ENCODE measurements at places on chromosomes 12 and 14. TPM values are rescaled to one million over a fixed set of nuclear protein-coding genes. Genes with fewer than 3 reads are reported as not detected.

- no peak for DNase-seq
These were observed 2.0 kb downstream of the RAN start for GRCh38 chr12:130873825-130874224.

DNA sequence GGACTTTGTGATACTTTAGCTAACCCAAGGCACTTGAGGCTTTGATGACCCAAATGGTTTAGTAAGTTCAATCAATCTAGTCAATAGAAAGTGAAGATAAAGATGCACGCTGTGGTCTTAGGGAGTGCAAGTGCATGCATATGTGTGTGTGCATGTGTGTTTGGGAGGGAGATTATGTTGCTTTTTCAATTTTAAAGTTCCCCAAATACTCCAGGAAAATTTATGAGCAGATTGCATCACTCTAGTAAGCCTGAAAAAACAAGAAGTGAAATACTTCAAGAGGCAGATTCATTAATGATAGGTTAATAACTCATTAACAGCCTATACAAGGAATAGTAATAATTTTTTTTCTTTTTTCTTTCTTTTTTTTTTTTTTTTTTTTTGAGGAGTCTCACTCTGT is 12.4 kb upstream of the SIX1 start:
- DNase-seq = no peak

DNA sequence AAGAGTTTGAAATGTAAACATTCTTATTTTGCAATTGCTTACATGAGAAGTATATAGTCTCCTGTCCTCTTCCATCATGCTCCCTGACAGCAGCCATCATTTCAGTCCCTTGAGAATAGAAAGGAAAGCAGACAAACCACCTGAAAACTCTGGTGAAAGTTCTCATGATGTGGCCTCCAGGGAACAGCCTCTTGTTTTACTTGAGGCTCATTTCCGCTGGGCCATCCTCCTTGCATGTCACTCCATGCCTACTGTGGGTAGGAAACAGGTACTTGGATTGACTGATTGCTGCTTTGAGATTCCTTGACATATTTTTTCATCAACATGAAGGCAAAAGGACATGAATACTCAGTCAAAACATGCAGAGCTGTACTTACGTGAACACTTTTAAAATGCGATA is 6.0 kb downstream of the SYT1 start:
- no peak for DNase-seq

The DUSP6 gene
- 333 TPM for polyA plus RNA-seq
